ENCODE measurements at places on chromosomes 16 and 17.

DNA sequence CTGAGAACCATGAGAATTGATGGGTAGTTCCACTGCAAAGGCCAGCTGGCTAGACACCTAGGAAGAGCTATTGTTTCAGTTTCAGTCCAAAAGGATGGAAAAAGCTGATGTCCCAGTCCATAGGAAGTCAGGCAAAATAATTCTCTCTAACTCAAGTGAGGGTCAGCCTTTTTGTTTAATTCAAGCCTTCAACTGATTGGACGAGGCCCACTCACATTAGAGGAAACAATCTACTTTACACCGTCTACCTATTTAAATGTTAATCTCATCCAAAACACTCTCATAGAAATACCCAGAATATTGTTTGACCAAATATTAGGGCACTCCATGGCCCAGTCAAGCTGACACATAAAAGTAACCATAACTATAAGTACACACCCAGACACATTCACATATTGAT is 14.4 kb upstream of the CCL13 start:
- DNase-seq: no peak

DNA sequence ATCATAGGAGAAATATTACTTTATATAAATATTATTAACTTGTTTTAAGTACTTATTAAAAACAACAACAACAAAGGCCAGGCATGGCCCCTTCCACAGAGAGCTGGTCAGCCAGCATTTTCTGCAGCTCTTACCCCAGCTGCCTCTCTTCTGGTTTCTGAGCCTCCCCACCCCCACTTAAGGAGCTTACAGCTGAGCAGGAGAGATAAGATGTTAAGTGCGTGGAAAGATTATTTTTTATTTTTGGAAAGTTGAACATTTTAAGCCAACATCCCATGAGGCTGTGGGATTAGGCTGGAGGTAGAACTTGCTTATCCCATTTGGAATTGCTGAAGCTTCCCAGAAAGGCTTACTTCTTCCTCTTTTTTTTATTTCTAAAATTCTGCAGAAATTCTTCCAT is 401.2 kb downstream of the SEC14L1 start:
- DNase-seq: no peak

- no peak for DNase-seq
Measured at GRCh38 chr17:45310380-45311324, 6.2 kb downstream of the MAP3K14 start.

DNA sequence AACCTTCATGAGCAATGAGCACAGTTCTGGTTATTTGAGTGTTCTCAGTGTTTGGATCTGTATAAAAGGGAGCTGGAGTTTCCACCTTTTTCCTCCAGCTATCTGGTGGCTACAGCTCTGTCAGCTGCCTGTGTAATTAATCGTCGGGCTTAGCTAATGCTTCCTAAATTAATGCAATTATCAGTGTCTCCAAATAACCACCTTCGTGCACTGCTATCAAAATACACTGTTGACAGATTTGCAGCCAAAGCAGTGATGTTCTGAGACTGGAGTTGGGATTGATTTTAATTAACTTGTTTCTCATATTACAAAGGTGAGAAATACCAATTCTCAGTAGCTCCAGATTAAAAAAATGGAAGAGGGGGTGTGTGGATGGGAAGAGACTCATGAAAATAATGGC is 325.8 kb downstream of the CBLN1 start:
- DNase-seq: no peak

- no peak for DNase-seq
Measured at GRCh38 chr17:64331931-64332493, 58.6 kb downstream of the PECAM1 start.

GRCh38 chr16:84326545-84326944 is 31.9 kb downstream of the WFDC1 start:
- no peak for DNase-seq

DNA sequence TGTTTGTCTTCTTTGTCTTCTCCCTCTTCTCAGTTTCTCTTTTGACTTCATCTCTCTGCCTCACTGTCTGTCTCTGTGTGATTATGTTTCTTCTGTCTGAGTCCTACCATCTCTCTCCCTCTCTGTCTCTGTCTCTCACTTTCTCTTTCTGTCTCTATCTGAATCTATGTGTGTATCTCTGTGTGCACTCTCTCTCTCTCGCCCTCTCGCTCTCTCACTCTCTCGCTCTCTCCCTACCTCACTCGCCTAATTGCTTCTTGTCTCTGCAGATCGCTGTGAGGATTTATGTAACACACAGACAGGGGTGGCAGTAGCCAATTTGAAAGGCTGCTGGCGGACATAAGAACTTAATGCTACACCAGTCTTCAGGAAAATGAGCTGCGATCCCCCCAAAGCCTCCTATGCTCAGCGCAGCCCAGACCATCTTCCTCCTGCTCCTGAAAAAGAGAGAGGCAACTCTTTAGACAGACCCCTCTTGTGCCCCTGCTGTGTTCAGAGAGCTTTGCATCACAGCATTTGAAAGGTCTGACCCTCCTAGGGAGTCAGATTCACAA is 140.9 kb downstream of the CCT6B start:
- DNase-seq: no peak

- no peak for DNase-seq
Measured at GRCh38 chr17:29616300-29617048, 6.2 kb downstream of the CORO6 start.

- DNase-seq: no peak
Measured at GRCh38 chr17:6712854-6713129, 377 bp downstream of the SLC13A5 start.

GRCh38 chr16:28549301-28549899 is 4.3 kb upstream of the SGF29 start:
- peak; percentile 21 for DNase-seq

DNA sequence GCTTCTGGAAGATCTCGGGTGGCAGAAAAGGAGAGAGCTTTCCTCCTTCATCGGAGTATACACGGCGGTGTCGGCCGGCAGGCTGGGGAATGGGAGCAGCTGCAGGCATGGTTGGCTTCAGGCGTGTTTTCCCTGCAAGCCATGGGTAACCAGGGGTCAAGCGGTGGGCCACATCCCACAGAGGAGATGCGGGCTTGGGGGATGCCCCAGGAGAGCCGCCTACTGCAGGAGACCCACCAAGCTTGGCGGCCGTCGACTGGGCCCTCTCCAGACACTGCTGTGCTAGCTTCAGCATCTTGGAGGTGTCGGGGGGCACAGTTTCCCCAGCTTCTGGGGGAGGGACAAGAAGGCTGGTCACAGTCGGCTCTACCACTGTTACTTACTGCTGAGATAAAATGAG is 4.2 kb downstream of the VPS9D1 start:
- no peak for DNase-seq

Measured in amniotic stem cell (primary cell).